ENCODE measurements at places on chromosomes 4 and X.

- no peak for DNase-seq
Measured at GRCh38 chr4:153220682-153221395, 16.6 kb downstream of the TRIM2 start.

DNA sequence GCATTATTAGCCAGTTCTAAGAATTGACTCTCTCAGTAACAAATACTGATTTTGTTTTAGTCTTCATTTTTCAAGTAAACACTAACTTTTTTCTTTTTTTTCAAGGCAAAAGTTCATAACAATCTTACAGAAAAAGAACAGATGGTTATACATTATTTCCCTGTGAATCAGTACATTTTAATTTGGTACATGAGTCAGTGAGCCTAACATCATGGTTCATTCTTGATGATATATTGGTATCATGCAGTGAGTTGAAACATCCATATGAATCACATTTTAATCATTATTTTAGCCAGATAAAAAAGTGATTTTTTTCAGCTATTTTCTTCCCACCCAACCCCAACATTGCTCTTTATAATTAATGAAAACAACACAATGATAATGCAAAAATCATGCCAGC lies 184.3 kb upstream of the TACR3 start:
- no peak for DNase-seq

DNA sequence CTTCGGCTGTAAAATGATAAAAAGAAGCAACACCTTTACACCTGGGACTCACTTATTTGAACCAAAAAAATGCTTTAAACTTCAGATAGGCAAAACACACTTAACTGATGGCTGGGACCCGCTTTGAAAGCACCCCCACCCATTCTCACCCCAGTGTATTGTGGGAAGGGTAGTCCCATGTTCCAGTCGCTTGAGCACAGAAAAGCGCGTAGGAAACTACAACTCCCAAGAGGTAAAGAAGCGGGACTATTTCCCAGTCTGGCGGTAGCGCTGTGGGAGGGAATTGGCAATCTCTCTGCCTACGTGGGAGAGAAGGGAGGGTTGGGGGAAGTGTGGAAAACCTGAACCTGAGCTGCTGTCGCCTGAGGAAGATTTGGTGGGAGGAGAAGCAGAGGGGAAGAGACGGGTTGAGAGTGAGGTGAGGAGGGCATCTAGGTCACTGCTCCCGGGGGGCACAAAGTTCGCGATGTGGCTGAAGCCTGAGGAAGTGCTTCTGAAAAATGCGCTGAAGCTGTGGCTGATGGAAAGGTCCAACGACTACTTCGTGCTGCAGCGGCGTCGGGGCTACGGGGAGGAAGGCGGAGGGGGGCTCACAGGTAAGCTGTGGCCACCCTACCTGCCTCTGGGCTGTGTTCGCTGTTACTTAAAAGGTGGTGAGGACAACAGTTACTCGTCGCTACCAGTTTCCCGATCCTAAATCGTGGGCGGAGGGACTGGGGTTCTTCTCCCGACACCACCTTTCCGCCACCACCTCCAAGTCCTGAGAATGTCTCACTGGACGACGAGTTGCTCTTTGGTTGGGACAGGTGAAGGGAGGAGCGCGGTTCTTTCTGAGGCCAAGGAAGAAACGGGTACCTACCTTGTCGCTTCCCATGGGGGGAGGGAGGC lies at the start of gene TBC1D8B:
TSS of gene TBC1D8B (plus strand) at position 286 of the 888 bp plus-strand sequence. CDS start at position 467, 181 bp downstream.
- peak; percentile 71 for DNase-seq

GRCh38 chrX:133783274-133783673 lies 202.1 kb downstream of the GPC3 start:
- DNase-seq, result no peak

- DNase-seq, result no peak
Measured at GRCh38 chr4:133014473-133015135, 134.5 kb upstream of the PCDH10 start.

GRCh38 chr4:155085843-155086530 lies 122.4 kb upstream of the NPY2R start:
- DNase-seq, result no peak

GRCh38 chr4:138492176-138492575 lies 250.0 kb upstream of the SLC7A11 start:
- no peak for DNase-seq

GRCh38 chr4:100362366-100362765 lies 155.5 kb downstream of the EMCN start:
- no peak for DNase-seq

- DNase-seq, result no peak
Measured at GRCh38 chr4:79287718-79288117, 38.1 kb downstream of the NAA11 start.

GRCh38 chr4:22458098-22458497 lies 57.8 kb downstream of the ADGRA3 start:
- peak; percentile 74 for DNase-seq

DNA sequence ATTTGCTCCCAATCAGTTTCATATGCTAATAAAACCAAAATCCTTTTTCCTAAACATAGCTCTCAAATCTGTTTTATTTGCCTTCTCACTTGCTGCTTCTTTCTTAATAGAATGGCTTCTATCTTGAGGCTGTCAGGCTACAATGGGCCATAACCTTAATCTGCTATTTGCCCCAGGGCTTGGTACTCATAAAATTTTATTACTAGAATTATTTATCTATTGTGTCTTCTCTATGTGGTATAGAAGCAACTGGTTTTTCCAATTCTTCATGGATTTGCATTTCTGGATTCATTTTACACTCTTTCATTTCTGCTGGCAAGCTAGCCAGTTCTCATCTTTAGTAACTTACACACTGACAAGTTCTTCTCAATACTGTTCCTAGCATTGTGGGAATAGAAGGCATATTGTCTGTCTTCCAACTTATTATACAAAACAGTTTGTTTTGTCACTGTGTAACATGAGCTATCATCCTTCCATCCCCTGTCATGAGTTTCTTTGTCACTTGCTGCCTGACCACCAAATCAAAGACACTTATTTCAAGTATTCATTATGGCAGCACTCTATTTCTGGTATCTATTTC lies 96.6 kb upstream of the KCNIP4 start:
- DNase-seq, result no peak

DNA sequence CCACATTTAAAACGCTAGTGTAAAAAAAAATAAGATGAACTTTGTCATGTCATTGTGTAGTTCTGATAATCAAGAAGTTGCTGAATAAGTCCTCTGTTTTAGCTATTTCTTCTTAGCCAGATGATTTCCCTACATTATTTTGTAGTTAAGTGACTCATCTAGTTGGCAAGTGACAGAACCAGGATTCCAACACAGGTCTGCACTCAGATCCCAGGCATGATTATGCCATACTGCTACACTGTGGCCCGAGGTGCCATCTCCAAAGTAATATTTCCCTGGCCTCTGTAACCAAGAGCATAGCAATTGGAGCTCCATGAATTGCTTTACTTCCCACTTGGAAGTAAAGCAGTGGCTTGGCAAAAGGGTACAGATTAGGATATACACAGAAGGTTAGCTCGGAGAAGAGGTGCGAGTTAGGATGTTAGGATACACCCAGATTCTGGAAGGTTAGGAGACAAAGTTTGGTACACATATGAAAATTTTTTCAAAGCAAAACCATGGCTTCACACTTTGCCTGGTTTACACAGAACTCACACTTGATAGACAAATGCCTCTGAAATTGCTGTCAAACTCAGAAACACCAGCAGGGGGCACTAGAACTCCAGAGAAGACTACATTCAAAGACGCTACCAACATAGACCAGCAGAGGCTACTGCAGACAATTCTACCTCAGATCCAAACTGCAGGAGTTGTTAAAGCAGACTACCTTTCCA lies 41.4 kb downstream of the SRPX2 start:
- DNase-seq, result peak; percentile 70

DNA sequence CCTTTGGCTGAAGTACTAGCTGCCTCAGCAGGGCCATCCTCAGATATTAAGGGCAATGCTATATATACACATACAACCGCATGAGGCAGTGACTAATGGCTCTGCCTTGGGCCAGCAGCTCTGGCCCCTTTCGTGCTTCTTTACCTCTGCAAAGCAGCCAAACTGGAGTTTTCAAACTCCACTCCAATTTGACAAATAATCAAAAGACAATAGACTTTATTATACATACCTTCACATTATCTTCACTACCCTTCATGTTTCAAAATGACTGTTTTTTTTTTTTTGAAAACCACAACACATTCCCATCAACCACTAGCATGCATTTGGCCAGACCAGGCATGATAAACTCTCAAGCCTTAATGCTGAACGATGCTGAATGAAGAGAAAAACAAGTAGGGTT lies 187.7 kb downstream of the ENOX2 start:
- DNase-seq, result no peak

DNA sequence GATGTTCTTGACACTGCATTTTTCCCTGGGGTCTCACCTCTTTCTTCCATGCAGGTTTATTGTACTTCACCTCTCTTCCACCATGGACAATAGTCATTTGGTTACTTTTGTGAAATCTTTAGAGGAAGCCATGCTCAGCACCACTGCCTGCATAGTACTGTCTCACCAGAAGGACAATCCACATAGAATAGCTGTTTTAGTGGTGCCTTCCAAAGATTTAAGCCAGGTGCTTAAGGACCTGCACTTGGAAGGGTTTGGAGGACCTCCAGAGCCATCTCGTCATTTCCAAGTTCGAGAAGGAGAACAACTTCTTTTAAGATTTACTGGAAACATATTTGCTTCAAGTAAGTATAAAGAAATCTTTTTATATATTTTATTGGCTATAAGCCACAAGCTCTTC lies 26.7 kb downstream of the DTHD1 start:
- no peak for DNase-seq

- no peak for DNase-seq
Measured at GRCh38 chr4:154014407-154015321, 225.8 kb upstream of the SFRP2 start.
